ENCODE measurements at places on chromosomes 4 and X.

DNA sequence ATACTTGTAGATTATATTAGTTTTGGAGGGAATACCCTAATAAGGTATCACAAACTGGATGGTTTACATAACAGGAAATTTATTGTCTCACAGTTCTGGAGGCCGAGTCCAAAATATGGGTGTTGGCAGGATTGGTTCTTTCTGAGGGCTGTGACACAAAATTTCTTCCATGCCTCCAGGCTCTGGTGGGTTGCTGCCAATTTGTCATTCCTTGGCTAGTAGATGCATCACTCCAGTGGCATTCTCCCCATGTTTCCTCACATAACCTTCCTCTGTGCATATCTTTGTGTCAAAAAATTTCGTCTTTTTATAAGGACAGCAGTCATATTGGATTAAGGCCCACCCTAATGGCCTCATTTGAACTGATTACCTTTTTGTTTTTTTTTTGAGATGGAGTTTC, 49.3 kb downstream of the APELA start:
- DNase-seq: no peak

GRCh38 chr4:20430259-20430941, 178.7 kb downstream of the SLIT2 start:
- DNase-seq: no peak

- no peak for DNase-seq
Measured at GRCh38 chr4:138439143-138439581, 197.0 kb upstream of the SLC7A11 start.

- no peak for DNase-seq
Measured at GRCh38 chr4:69518538-69519198, 23.0 kb upstream of the UGT2B4 start.

- no peak for DNase-seq
Measured at GRCh38 chr4:153075836-153076518, 128.3 kb upstream of the TRIM2 start.

- DNase-seq: no peak
Measured at GRCh38 chrX:106302304-106302703, 134.2 kb downstream of the PWWP3B start.

- DNase-seq: no peak
Measured at GRCh38 chr4:174674305-174674840, 152.1 kb upstream of the HPGD start.

DNA sequence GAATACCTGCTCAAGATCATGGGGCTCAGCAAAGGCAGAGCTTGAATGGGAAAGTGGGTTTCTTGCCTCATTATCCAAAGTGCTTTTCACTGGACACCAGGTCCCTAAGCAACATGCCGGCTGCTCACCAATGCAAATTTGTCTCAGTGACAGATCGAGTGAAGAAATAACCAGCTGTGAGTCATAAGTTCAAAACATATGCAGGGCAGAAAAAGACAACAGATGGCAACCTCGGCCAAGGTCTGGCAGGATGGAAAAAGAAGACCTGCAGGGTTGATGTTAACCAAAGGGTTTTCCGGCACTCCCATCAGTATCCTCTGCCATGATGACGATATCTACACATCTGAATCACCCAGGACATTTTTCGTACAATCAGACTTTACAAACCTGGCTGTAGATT, 124.1 kb downstream of the AFAP1 start:
- no peak for DNase-seq

GRCh38 chr4:101158134-101158482, 189.2 kb downstream of the PPP3CA start:
- DNase-seq: no peak

- DNase-seq: no peak
Measured at GRCh38 chrX:43469391-43470054, 186.6 kb upstream of the MAOA start.

DNA sequence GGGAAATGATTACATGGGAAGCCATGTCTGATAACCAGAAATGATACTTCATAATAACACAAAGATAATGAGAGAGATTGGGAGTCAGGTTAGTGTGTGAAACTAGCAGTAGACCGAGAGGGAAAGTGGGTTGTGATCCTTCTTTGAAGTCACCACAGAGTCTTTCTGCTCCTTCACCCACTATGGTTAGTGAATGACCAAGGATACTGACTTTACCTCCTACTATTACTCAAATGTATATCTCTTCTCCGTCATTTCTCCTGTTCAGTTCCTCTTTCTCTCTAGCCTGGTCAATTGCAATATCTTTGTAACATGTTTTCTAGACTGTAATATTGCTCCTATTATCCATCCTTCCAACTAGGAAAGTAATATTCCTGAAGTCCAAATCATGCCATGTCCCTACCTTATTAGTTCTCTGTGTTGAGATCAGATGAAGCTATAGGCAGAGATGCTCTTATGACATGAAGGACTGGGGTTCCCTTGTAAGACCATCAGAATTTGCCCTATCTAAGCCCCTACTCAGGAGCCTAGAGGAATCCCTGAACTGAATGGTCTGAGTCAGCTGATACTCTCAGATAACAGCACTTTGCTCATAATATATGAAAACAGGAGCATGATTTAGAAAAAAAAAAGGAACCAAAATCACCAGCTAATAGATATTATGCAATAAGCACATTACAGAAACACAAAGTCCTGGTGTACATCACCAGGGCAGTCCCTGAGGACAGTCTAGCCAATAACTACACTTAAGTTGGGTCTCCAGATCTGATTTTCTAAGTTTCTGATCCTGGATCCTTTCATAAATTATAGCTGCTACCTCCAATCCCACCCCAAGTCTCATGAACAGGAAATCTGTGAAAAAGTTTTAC, 81.2 kb downstream of the SHROOM3 start:
- no peak for DNase-seq

DNA sequence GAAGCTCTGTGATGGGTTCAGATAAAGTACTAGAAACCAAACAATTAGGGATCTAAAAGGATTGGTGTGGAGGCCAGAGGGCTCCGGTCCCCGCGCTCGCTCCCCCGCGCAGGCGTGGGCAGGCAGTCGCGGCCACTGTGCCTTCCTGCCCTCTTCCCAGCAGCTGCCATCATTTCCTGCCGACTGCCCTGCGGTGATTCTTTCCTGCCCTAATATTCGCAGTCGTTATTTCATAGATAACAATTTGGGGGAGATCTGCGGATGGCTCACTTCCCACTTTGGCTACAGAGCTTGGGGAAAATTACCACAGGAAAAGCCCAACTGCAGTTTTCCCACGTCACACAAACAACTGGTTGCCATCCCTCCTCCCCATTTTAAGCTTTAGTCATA, 2.2 kb downstream of the GRIA2 start:
- no peak for DNase-seq

DNA sequence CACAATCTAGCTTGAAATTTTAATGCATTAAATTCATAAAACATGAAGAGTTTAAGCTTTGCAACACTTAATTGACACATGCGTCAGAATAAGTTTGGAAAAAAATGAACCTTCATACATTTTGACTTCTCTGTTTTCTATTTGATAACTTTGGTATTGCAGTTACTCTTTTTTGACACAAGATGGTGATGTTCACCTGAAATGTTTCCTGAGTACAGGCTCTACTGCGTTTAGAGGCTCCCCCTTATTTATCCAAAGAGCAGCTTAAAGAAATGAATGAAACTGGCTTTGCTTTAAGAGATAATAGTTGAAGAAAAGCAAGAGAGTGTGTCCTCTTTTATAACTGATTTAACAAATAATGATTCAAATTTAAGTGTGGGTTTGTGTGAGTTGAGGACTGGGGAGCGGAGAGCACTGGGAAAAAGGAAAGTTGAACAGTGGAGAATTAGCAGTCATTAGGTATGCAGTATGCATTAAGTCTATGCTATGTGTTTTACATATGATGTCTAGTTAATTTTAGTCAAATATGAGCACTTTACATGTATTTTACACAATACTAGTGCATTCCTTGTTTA, 180.6 kb upstream of the NUDT6 start:
- no peak for DNase-seq

Measured in CD4-positive, alpha-beta T cell treated with Interleukin-1 beta for 1 hour (primary cell).